Activated CD8-positive, alpha-beta memory T cell treated with anti-CD3 and anti-CD28 coated beads for 24 hours (primary cell): ENCODE measurements at places on chromosomes 13 and 19.

GRCh38 chr19:23283925-23284324, 33.7 kb upstream of the ZNF724 start:
- peak; percentile 79 for DNase-seq

DNA sequence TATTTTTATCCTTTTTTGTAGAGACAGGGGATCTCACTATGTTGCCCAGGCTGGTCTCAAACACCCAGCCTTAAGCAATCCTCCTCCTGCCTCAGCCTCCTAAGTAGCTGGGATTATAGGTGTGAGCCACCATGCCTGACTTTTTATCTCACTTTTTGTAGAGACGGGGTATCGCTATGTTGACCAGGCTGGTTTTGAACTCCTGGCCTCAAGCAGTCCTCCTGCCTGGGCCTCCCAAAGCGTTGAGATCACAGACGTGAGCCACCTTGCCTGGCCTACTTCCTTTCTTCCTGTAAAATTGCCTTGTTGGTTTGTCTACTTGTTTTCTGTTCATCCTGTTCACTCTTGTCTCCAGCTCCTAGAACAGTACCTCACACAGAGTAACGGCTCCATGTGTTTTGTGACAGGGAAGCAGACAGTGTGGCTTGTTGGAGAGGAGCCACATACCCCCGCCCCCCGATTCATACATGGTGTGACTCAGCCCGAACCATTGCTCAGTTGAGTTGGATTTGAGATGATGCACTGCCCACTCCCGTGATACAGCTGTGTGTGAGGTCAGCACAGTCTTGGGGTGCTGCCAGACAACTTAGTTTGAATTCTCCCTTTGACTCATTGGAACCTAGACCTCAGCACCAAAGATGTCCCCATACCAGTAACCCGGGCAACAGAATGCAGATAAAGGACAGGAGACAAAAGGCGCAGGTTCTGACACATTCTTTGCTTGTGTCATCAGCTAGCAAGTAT, 34.2 kb downstream of the GPR42 start:
- no peak for DNase-seq

DNA sequence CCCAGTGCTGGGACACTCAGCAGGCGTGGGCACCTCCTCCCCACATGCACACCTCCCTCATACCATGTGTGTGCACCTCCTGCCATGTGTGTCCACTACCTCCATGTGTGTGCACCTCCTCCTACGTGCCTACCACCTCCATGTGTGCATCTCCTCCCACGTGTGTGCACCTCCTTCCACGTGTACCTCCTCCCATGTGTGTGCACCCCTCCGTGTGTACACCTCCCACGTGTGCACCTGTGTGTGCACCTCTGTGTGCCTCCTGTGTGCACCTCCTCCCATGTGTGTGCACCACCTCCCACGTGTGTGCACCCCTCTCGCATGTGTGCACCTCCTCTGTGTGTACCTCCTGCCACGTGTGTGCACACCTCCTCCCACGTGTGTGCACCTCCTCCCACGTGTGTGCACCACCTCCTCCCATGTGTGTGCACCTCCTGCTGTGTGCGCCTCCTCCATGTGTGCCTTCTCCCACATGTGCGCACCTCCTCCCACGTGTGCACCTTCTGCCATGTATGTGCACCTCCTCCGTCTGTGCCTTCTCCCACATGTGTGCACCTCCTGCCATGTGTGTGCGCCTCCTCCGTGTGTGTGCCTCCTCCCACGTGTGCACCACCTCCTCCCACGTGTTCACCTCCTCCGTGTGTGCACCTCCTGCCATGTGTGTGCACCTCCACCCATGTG, 6.1 kb upstream of the C13orf46 start:
- DNase-seq = no peak

GRCh38 chr13:87208636-87209035, 462.5 kb upstream of the SLITRK5 start:
- DNase-seq = no peak

GRCh38 chr13:71801781-71802180, 65.2 kb downstream of the DACH1 start:
- no peak for DNase-seq

- DNase-seq = no peak
Observed at GRCh38 chr13:23771956-23772355, 117.2 kb downstream of the MIPEP start.

GRCh38 chr19:14368011-14368513, 13.2 kb upstream of the ADGRE5 start:
- DNase-seq = no peak

GRCh38 chr19:11963566-11964355, 1.1 kb upstream of the ZNF763 start:
- DNase-seq = peak; percentile 87

DNA sequence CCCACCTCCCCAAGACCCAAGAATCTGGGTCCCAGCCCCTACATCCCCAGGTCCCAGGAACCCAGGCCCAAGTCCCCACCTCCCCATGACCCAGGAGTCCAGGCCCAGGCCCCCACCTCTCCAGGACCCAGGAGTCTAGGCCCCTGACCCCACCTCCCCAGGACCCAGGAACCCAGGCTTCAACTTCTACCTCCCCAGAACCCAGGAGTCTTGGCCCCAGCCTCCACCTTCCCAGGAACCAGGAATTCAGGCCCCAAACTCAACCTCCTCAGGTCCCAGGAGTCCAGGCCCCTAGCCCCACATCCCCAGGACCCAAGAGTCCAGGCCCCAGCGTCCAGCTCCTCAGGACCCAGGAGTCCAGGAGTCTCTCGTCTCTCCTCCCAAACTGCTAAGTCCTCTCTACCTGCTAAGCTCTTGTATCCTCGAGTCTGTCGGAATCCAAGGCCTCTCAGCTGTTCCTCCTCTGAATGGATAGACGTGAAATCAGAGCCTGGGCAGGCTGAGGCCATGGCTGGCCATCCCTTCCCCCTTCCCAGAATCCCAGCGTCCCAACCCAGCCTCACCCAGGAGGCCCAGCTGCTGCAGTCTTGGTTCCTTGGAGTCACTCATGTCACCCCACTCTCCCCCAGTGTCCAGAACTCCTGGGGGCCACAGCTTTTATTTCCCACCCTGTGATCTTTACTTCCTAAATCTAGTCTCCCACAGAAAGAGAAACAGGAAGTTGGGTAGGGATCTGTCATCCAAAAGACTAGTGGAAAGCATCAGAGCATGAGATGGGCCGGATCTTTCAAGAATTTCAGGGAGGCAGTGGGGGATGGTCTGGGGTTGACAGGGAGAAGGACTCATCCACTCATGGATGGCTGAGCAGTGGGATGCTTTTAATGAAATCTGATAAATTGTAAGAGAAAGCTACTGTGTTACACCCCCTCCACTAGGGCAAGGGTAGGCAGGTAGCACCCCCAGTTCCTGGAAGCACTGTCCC, at the start of gene CD209:
CD209 (minus strand) TSS at position 632 of the 982 bp plus-strand sequence; CDS start at position 609, 23 bp downstream.
- no peak for DNase-seq

- peak; percentile 80 for DNase-seq
Observed at GRCh38 chr19:46746281-46747057, at the start of gene STRN4. STRN4 (minus strand) TSS chr19:46746450; CDS start chr19:46746430, 20 bp downstream.

- no peak for DNase-seq
Observed at GRCh38 chr19:33390101-33390907, 16.8 kb downstream of the CEBPG start.

GRCh38 chr19:31572102-31572975, 223.1 kb upstream of the TSHZ3 start:
- no peak for DNase-seq

- DNase-seq = no peak
Observed at GRCh38 chr13:49098198-49098597, 121.9 kb upstream of the MLNR start.

- peak; percentile 96 for DNase-seq
Observed at GRCh38 chr19:48965806-48966540, 864 bp downstream of the FTL start.
